Activated CD4-positive, CD25-positive, alpha-beta regulatory T cell treated with anti-CD3 and anti-CD28 coated beads, Interleukin-2, amount 50 U/mL, for 16 hours (primary cell): ENCODE measurements at places on chromosomes 16 and 17.

DNA sequence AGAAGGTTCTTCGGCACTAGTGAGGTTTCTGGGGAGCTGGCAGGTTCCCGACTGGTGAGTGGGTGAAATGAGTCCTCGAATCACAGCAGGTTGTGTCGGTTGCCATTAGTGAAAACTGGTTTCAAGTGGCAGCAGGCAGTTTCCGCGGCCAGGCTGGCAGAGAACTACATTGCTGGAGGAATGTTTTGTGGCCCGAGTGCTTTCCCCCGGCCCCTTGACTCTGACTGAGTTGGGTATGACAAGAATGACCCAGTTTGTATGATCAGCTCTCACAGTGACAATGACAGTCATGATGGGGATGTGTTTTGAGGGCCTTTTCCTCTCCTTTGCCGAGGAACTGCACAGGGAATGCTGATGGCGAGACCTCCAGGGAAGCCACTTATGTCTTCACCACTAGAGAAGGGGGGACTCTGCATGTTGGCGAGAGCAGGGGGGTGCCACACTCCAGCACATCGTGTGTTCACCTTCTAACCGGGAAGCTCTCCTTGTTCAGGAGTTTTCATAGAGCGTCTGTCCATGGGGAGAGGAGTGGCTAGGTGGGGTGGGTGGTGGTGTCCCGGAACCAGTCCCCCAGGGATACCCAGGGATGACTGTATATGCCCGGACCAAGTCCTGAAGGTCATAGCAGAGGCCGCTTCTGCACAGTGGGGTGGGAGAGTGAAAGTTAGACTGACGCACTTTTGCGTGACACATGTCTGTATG is 206.0 kb upstream of the CHMP6 start:
- no peak for DNase-seq

DNA sequence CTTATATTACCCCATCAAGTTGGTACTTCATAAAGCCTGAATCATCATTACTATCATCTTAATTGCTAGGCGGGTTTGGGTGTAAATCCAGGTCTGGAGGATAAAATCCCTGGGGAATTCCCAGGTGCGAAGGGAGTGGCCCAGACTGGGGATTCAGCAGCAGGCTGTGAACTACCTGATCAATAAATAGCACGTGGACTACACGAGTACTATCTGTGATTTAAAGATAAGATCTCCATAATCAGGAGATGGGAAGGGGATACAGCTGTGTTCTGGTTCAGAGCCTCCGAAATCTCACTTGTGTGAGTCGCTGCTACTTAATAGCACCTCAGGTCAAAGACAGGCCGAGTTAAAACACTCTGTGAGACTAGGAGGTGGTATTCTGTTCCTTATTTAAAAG is 512.6 kb upstream of the ZFHX3 start:
- DNase-seq, result no peak

DNA sequence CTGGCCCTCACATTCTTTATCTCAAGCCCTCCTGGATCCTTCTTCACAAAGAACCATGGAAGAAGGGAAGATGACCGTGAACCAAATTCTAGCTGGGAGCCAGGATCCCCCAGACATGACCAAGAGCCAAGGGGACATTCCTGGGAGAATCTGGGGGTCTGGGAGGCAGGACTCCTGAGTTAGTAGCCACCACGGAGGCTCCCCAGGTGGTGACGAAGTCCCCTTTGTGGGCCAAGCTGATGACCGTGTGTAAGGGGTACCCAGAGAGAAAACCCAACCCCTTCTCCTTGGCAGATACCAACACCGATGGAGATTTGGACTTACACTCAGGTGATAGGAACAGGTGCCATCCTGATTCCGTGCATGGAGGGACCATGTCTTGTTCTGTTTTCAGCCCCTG is 6.8 kb upstream of the GFAP start:
- no peak for DNase-seq

- DNase-seq, result no peak
Observed at GRCh38 chr17:69468207-69468606, 53.7 kb downstream of the MAP2K6 start.

- DNase-seq, result no peak
Observed at GRCh38 chr17:4480929-4481898, 17.5 kb upstream of the SPNS2 start.

- DNase-seq, result no peak
Observed at GRCh38 chr17:81794509-81794908, 9.4 kb upstream of the GCGR start.

DNA sequence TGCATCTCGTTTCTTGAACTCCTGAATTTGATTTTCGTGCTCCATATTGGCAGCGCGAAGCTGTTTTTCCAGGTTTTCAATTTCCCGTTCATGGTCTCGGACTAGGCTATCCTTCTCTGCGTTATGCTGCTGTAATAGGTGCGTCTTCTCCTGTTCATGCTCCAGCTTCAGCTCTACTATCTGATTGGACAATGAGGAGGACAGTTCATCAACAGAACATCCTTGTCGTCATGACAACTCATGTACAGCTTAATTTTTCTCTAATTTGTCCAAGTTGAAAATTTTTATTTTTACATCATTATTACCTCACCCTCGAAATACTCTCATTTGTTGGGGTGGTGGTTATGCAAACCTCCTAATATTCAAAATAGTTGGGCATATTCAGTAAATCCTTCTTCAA is 289.8 kb downstream of the CEP112 start:
- no peak for DNase-seq

DNA sequence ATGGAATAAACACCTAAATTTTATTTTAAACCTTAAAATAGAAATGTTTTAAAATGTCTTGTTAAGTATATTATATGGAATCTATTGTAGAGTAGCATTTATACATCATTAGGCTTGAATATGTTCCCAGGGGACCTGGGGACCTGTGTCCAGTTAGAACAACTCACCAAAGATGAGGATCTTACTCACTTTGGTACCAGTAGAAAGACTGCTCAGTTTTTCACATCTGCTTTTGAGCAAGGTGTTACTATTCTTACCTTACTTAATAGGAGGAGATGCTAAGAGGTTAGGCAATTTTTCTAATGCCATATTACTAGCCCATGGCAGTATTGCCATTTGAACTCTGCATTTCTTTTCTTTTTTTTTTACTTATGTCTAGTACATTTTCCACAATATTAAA is 14.7 kb downstream of the STXBP4 start:
- no peak for DNase-seq

DNA sequence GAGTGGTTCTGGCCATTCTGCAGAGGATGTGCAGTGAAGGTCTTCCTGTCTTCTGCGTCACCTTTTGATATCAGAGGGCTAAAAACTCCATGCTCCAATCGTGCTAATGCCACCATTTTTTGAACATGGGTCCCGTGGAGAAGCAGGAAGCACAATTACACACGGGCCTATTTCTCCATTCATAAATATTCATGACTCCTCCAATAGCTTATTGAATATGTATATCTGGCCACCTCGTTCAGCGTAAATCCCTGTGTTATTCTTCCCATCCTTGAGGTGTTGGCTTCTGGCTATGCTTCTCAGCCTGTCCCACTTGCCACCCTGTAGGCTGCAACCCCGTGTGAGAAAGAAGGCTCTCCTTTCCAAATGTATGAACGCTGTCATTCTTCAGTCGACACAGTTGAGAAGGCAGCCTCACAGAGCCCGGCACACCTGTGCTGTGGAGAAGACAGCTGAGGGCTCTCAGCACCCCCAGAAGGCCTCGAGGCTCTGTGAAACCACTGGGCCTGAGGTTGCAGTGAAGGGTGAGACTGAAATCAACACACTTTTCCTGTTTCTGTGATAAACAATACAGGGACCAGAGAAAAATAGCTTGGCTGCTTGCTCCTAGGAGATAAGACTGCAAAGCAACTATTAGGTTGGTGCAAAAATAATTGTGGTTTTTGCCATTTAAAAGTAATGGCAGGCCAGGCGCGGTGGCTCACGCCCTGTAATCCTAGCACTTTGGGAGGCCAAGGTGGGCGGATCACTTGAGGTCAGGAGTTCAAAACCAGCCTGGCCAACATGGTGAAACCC is 4.9 kb upstream of the ANKRD40CL start:
- DNase-seq, result no peak

- DNase-seq, result no peak
Observed at GRCh38 chr17:74211912-74212208, 1.5 kb upstream of the TTYH2 start.

DNA sequence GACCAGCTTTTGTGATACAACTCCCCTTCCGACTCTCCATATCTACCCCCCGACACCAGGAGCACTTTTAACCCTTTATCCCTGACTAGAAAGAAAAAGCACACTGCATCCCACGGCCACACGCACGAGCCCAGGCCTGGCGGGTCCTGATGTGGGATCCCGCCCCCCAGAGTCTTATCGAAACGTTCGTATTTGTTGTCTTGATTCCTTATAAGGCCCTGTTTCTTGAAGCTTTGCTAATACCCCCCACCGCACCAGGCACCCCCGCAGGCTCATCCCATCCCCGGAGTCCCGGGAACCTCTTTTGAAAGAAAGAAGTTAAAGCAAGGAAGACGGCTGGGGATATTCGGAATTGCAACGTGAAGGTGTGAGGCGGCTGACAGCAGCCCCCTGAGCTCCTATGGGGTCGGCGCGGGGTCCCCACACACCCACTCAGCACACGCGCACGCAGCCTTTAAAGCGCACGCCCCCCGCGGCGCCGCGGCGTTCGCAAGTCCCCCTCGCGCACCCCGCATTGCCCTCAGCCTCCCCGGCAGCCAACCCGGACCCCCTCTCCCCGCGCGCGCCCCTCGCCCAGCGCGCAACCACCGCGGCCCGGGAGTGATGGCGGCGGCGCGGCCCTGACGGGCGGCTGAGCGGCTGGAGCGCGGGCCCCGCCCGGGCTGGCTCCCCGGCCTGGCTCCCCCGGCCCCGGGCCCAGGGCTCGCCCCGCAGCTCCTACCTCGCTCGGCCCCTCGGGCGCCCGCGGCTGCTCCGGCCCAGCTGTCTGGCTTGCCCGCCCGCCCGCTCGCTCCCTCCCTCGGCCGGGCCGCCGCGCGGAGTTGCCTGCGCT is 448 bp downstream of the STAT5B start:
- peak; percentile 19 for DNase-seq

DNA sequence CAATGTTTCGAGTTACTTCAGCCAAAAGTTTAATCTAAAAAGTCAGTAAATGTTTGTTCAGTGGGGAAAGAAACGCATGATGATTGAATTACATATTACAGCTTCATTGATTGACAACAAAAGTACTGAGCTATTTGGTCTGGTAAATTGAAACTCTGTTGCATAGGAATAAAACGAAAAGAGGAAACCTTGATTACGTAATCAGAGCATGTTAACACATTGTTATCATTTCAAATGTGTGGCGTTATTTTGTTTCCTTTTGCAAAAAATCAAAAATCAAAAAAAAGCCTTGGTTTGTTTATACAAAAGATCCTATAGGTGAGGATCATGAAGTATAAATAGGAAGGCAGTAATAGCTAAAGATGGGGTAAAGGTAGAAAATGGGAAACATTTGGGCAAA is 19.5 kb upstream of the CA10 start:
- DNase-seq, result no peak

- DNase-seq, result no peak
Observed at GRCh38 chr16:2884041-2884451, 1.0 kb downstream of the FLYWCH2 start.

- DNase-seq, result no peak
Observed at GRCh38 chr17:2547176-2547575, 35.5 kb upstream of the METTL16 start.

GRCh38 chr16:27239906-27240655 is 28.5 kb downstream of the NSMCE1 start:
- no peak for DNase-seq

DNA sequence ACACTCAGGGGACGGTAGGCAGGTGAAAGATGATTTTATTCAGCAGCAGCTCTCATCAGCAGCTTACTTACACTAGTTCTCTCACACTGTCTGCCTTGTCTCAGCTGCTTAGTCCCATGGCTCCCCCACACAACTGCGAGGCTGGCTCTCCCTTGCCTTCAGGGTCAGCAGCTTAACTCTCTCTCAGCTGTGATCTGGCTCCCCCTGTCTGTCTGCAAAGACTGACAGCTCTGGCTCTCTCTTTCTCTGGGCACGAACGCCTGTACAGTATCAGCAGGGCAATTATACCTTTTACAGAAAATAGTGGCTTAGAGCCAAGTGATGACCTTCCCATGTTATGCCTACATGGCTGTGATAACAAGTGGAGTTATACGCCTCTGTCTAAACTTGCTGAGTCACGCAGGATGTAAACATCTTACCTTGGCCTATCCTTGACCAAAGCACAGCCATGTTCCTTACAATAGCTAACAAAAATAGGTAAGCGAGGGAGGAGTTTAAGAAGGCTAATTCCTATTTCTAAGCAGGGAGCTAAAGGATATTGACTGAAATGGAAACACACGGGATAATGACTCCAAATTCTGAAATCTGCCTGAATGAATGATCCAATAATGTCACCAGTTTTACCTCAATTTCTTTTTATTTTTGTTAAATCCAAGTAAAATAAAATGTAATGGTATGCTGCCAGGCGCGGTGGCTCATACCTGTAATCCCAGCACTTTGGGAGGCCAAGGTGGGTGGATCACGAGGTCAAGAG is 1.1 kb upstream of the NDUFAB1 start:
- no peak for DNase-seq

GRCh38 chr17:78588258-78589030 is 11.2 kb upstream of the DNAH17 start:
- DNase-seq, result no peak

GRCh38 chr16:76378020-76378419 is 100.8 kb downstream of the CNTNAP4 start:
- DNase-seq, result no peak

- no peak for DNase-seq
Observed at GRCh38 chr17:35087731-35088355, 24.3 kb upstream of the RFFL start.

DNA sequence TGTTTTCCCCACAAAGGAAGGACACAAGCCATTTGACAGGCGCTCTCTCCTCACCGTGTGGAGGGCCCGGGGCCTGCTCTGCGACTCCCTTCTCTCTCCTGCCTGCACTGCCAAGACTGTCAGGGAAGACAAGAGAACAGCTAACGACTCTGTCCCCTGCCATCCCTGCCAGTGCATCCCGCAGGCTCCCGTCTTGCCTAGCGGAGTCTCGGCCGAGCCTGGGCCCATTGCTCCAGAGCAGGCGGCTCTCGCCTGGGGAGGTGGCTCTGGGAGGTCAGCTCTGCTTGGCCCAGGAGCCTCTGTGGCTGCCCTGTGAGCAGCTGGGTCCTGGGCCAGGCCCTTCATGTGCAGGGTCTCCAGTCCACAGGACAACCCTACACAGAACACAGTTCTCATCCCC is 53.0 kb downstream of the WNT3 start:
- DNase-seq, result no peak

DNA sequence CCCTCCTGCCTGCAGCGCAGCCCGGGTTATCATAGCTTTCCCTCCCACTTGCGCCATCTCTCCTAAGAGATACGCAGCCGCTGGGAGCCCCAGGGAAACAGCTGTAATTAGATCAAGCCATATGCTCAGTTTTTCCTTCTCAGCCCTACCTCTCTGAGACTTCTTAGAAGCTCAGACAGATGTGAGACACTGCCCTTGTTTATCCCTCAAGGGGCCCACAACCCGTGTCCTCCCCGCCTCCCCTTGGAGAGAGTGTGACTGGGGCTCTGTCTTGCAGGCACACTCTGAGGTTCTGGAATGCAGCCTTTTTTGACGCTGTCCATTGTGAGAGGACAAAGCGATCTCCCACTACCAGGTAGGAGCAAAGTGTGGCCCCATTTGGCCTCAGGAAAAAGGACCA is 31.2 kb downstream of the CIBAR2 start:
- no peak for DNase-seq

DNA sequence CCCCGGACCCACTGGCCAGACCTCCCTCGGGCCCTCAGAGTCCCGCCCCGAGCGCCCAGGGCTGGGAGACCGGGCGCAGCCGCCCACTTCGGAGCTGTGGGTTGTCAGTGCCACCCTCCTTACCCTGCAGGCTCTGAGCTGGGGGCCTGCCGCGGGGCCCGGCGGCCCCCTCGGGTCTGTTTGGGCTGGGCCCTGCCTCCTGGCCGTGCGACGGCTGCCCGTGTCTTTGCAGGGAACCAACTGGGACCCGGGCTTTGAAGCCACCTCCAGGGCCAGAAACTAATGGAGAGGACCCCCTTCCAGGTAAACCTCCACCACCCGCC is 443 bp downstream of the TEDC2 start:
- DNase-seq, result no peak
